ENCODE measurements at places on chromosomes 16 and 17. TPM values are rescaled to one million over a fixed set of nuclear protein-coding genes. Genes with fewer than 3 reads are reported as not detected.

The TM4SF5 gene
- not detected for total RNA-seq

The TOX3 gene
- not detected for total RNA-seq

The TAC4 gene
- total RNA-seq: not detected

The SLC47A1 gene
- total RNA-seq: not detected

The MT1M gene
- total RNA-seq: not detected

The RAB26 gene
- total RNA-seq: not detected

The RAD51C gene
- total RNA-seq: 10.0 TPM

The PRSS8 gene
- not detected for total RNA-seq

The KRTAP2-2 gene
- total RNA-seq: not detected

The FBXO39 gene
- 0.39 TPM for total RNA-seq

The TOP2A gene
- 2.9 TPM for total RNA-seq

The LITAF gene
- 543 TPM for total RNA-seq
